ENCODE measurements at places on chromosomes 1 and 21. TPM values are rescaled to one million over a fixed set of nuclear protein-coding genes. Genes with fewer than 3 reads are reported as not detected.
A peak's percentile ranks its signal among the peaks of the same experiment; 100 is the strongest.

- DNase-seq = peak; percentile 87
- H3K4me1 ChIP-seq = peaks cover 41% of the 10 kb centered on the region
- H3K4me3 ChIP-seq = peak within 1 kb of the TSS; percentile 43
- H3K27ac ChIP-seq = no peak within 1 kb of the TSS
- H3K36me3 ChIP-seq = no peaks in the 10 kb centered on the region
- peaks cover 47% of the 10 kb centered on the region for H3K27me3 ChIP-seq
Observed at GRCh38 chr1:155078469-155079209, at the start of gene EFNA3. EFNA3 (plus strand) TSS chr1:155078837; CDS start chr1:155078942, 105 bp downstream.

- no peak for DNase-seq
- no peak overlapping the region for H3K4me3 ChIP-seq
- no peaks in the 10 kb centered on the region for H3K27me3 ChIP-seq
- no peaks in the 10 kb centered on the region for H3K4me1 ChIP-seq
- no peak overlapping the region for H3K27ac ChIP-seq
Observed at GRCh38 chr1:107547363-107548155, 406.7 kb downstream of the NTNG1 start.

DNA sequence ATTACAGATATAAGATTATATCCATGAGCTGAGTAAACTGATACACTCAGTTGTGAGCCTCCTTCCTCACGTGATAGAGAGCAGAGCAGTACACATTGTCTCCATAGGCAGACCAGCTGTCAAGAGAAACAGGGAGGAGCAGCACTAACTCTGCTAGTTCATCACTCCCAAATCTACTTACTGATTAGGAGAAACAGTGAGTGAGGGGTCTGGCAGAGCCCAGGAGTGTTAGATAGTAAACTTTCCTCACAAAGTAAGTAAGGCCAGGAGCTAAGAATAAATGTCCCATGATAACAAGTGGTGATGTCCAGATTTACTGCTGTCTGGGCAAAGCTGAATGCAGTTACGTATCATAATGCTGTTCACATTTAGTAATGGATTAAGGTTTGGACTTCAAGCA is 168.6 kb upstream of the KCNK2 start:
- H3K27me3 ChIP-seq = no peaks in the 10 kb centered on the region
- no peaks in the 10 kb centered on the region for H3K36me3 ChIP-seq
- no peak for DNase-seq

DNA sequence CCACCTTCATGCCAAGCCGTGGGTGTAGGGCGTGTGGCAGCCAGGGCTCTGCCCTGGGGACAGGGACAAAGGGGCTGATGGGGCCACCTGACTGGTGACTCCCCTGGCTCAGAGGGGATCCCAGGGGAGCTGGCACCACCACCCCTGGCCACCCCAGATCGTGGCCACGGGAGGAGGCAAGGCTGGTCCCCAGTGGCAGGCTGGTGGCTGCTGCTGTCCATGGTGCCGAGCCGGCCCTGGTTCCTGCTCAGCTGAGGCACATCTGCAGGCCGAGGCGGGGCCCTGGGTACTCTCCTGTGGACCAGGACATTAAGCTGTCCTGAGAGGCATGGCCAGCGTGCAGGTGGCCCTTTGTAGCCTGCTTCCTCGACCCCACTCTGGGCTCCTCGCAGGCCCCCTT is 6.5 kb downstream of the PLCH2 start:
- DNase-seq = no peak
- H3K27me3 ChIP-seq = no peaks in the 10 kb centered on the region
- H3K4me3 ChIP-seq = no peak overlapping the region
- H3K4me1 ChIP-seq = no peaks in the 10 kb centered on the region
- H3K36me3 ChIP-seq = no peaks in the 10 kb centered on the region
- no peak overlapping the region for H3K27ac ChIP-seq

DNA sequence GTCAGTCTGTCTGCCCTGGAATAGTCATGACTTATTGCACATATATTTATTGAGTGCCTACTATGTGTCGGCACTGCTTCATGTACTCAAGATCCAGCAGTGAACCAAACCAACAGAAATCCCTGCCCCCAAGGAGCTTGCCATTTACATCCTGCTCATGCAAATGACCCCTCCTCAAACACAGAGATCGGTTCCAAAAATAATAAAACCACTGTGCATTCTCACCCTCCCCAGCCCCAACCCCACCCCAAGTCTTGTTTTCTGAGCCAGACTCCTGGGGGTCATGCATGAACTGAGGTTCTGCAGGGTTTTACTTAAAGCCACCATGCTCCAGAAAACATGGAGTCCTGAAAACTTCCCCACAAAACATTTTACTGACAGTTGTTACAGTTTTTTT is 61.9 kb downstream of the KIAA0040 start:
- no peak overlapping the region for H3K4me3 ChIP-seq
- DNase-seq = no peak
- H3K36me3 ChIP-seq = no peaks in the 10 kb centered on the region

GRCh38 chr1:11499601-11500331 is 20.8 kb downstream of the DISP3 start:
- no peaks in the 10 kb centered on the region for H3K36me3 ChIP-seq
- no peaks in the 10 kb centered on the region for H3K4me1 ChIP-seq
- no peak overlapping the region for H3K4me3 ChIP-seq
- peaks cover 32% of the 10 kb centered on the region for H3K27me3 ChIP-seq
- DNase-seq = no peak
- H3K27ac ChIP-seq = no peak overlapping the region

DNA sequence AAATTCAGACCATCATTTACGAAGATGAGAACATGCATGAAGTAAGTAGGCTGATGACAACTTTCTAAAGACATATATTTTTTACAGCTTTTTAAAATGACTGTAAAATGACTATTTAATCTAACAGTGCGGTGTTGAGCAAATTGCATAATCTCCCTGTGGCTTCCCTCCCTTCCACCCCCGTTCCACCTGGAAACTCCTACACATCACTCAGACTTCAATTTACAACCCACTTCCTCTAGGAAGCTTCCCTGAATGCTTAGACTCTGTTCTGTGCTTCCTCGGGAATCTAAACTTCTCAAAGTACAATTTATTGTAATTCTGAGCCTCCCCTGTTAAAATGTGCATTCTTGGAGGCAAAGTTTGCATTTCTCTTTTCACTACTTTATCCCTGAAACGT is 354.9 kb downstream of the DPYD start:
- no peaks in the 10 kb centered on the region for H3K4me1 ChIP-seq
- no peak for DNase-seq
- H3K36me3 ChIP-seq = no peaks in the 10 kb centered on the region
- no peak overlapping the region for H3K4me3 ChIP-seq
- H3K27me3 ChIP-seq = no peaks in the 10 kb centered on the region
- no peak overlapping the region for H3K27ac ChIP-seq

DNA sequence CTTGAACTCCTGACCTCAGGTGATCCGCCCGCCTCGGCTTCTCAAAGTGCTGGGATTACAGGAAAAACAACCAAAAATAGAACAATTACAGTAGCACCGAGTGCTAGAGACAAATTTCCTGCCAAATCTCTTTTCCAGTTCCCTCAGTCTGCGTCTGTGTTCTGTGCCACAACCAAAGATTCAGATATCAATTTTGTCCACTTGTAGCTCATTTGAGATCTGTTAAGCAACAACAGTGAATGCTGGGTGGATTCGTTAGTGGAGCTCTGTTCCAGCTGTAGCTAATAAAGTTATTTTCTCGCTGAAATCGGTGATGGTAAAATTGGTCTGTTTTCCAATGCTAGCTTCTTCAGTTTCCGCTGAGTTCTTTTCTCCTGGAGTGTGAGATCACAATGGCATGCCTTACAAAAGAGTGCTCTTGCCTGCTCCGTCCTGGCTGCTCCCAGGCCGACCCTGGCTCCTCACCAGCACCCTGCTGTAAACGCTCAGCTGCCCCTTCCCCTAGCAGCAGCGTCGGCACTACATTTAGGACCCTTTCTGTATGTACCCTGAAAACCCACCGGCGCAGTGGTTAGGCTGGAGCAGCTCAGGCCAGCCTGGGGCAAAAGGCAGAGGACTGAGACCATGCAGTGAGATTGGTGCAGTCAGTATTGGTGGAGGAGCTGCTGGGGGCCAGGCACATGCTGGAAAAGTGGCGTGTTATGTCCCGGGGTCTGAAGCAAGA is 395.4 kb downstream of the KIF26B start:
- no peak overlapping the region for H3K27ac ChIP-seq
- no peak overlapping the region for H3K4me3 ChIP-seq
- no peaks in the 10 kb centered on the region for H3K36me3 ChIP-seq
- H3K27me3 ChIP-seq = no peaks in the 10 kb centered on the region
- no peak for DNase-seq
- no peaks in the 10 kb centered on the region for H3K4me1 ChIP-seq

GRCh38 chr1:218266356-218266755 is 18.7 kb upstream of the RRP15 start:
- H3K27me3 ChIP-seq = no peaks in the 10 kb centered on the region
- H3K36me3 ChIP-seq = no peaks in the 10 kb centered on the region
- no peak for DNase-seq
- no peak overlapping the region for H3K27ac ChIP-seq
- H3K4me3 ChIP-seq = no peak overlapping the region

The CAPN9 gene
- 21.8 TPM for total RNA-seq
